PC-9 (cell line): ENCODE measurements at places on chromosomes 2 and 18. TPM values are rescaled to one million over a fixed set of nuclear protein-coding genes. Genes with fewer than 3 reads are reported as not detected.

DCTN1 gene
- 130 and 147 TPM in 2 replicates for total RNA-seq

CYP26B1 gene
- total RNA-seq = 0.55 and 1.3 TPM in 2 replicates

TUBB8B gene
- total RNA-seq = not detected in 2 replicates

MALT1 gene
- total RNA-seq = 19.0 and 19.6 TPM in 2 replicates

SPC25 gene
- total RNA-seq = 20.0 and 20.7 TPM in 2 replicates

AFF3 gene
- total RNA-seq = not detected in 2 replicates

GALNT14 gene
- total RNA-seq = 2.4 and 3.1 TPM in 2 replicates

THSD7B gene
- total RNA-seq = not detected in 2 replicates
